ENCODE measurements at places on chromosomes 11 and 22.

GRCh38 chr11:59062602-59063529, 23.2 kb upstream of the GLYATL1B start:
- no peak for DNase-seq

GRCh38 chr22:29994943-29995342, 85.3 kb upstream of the HORMAD2 start:
- no peak for DNase-seq

GRCh38 chr11:57403802-57404147, 13.3 kb upstream of the PRG2 start:
- no peak for DNase-seq

- no peak for DNase-seq
These were observed 61.3 kb upstream of the PRODH start for GRCh38 chr22:18997306-18997924.

DNA sequence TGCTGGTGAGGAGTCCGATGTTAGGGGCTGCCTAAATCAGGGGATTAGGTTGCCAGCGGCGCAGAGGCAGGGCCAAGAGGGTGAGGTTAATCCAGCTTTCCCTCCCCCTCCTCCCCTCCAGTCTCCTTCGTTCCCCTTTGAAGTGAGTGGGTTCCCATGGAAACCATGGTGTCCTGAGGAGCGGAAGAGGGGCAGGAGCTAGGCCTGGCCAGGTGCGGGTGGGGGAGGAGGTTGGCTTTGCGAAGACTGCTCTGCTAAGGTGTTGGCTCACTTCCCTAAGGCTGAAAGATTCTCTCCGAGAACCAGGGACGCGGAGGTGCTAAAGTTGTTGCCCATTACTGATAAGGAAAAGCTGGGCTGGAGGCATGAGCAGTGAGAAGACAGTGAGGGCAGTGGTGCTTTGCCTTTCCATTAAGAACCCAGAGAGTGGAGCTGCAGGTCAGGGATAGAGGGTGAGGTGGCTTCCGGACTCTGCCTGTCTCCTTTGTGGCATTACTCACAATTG, 124.6 kb downstream of the FEZ1 start:
- no peak for DNase-seq
